ENCODE measurements at places on chromosomes 5 and 9.

GRCh38 chr5:104326966-104327365 lies 764.4 kb upstream of the NUDT12 start:
- DNase-seq: no peak

GRCh38 chr9:109411069-109411761 lies 86.9 kb downstream of the PTPN3 start:
- DNase-seq: no peak

DNA sequence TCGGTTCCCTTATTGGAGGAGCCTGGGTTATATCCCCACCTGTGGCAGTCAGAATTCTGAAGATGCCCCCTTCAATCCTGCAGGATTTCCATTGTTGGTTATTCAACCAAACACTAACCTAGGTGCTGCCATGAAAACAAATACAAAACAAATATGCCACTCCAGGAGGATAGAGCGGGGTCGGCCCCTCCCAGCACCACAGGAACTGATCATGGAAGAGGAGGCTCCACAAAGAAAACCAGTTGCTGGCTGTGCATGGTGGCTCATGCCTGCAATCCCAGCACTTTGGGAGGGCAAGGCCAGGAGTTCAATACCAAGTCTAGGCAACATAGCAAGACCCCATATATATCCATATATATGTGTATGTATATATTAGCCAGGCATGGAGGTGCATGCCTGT lies 13.2 kb upstream of the ADGRD2 start:
- no peak for DNase-seq

- no peak for DNase-seq
These were observed 5.4 kb downstream of the GDA start for GRCh38 chr9:72154468-72155285.

- DNase-seq: no peak
These were observed 1.3 kb downstream of the TNPO1 start for GRCh38 chr5:72817671-72818266.
